ENCODE measurements at places on chromosomes 12 and 14.
A peak's percentile ranks its signal among the peaks of the same experiment; 100 is the strongest.

- DNase-seq: no peak
Measured at GRCh38 chr12:75913502-75914351, 117.8 kb downstream of the PHLDA1 start.

DNA sequence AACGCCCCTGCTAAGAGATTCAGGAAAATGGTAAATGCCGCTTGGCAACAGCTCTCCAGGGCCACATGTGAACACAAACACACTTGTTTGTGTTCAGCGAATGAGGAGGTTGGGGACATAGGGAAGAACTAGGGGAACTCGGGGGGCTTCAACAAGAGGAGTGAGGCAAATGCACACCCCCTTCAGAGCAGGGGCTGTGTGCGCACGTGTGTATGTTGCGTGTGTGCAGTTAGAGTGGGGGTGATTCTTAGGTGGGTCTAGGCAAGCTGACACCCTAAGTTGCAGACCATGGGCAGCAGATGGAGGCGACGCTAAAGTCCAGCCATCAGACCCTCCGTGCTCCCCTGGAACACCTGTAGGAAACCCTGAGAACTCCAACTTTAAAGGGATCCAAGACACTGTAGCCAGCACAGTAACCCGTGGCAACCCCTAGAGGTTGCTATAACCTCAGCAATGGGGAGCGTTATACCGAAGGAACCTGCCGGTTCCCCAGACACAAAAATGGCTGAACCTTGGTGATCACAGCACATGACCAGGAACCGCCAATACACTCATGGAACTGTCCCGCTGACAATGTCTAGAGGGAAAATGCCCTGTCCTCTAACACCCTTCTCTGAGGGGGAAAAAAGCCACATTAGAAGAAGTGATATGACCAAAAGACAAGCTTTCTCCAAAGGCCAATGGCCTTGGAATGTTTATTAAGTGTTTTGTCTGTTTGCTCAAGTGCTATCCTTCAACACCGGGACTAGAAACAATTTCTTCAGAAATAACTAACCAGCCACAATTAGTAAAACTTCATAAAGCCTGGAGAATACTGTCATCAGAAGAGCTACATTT is 86.5 kb upstream of the CEP83 start:
- DNase-seq: peak; percentile 56

GRCh38 chr12:16150276-16150675 is 127.2 kb downstream of the SLC15A5 start:
- no peak for DNase-seq

GRCh38 chr14:46048127-46048526 is 603.5 kb downstream of the RPL10L start:
- peak; percentile 4 for DNase-seq

DNA sequence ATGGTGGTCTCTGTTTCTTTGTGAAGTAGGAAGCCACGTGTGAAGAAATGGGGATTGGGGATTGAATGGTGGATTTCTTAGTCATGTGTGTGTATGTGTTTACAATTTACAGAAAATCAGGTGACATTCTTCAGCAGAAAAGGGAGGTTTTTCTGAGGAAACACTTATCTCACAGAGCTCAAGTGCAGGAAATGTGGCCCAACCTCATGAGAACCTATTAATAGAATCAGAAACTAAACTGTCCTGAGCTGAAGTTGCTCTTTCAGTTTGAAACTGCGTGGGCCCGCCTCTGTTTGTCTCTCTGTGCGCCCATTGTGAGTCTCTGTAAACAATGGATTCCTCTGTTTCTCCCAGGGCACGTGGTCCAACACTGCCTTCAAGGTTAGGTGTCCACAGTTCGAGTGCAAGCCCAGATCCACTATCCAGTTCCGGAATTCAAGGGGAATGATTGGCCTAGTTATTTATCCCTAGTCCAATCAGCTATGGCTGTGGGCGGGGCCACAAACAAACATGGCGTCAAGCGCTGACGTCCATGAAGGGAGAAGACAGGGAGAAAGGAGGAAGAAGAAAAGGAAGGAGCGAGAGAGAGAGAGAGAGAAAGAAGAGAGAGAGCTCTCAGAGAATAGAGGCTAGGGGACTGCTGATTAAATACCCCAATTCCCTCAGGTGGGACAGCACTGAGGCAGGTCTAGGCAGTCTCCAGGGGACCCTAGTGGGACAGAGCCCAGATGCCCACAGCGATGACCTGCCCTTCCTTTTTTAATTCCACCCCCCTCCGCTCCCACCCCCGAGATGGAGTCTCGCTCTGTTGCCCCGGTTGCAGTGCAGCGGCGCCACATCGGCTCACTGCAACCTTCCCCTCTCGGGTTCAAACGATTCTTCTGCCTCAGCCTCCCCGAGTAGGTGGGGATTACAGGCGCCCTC is 31.4 kb upstream of the C12orf76 start:
- DNase-seq: no peak

DNA sequence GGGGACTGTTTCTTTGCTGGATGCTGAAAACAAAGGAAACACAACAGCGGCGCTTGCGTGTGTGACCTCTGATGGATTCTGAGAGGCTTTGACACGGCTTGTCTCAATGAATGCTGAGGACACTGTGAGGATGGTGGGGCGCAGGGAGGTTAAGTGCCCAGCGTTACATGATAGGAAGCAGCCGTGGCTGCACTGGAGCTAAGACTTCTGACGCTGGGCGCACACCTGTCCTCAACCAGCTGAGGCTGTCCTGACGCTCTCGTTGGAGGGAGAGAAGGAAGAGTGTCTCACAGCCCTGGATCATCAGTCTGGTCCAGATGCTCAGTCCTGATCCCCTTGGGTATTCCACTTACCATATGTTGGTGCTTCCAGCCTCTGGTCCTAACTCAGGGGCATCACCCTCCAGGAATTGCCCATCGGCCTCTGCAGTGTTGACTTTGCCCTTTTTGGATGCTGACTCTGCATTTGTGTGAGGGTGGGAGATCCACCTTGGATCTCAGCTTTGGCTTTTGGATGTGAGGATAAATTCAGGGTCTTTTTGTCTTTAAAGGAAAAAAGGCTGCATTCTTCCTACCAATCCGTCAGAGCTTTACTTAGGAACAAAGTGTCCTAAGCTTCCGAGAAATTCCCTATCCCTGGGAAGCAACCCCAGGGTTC is 125.2 kb downstream of the ZNF664 start:
- no peak for DNase-seq
